ENCODE measurements at places on chromosomes 11 and 22. TPM values are rescaled to one million over a fixed set of nuclear protein-coding genes. Genes with fewer than 3 reads are reported as not detected.

Gene DTX4
- total RNA-seq = 22.7 TPM

Gene CLTCL1
- 1.5 TPM for total RNA-seq

Gene PKP3
- 24.1 TPM for total RNA-seq

Gene EPS8L2
- 10.7 TPM for total RNA-seq

Gene KCNK4
- not detected for total RNA-seq

Gene TREH
- not detected for total RNA-seq

Gene CYTH4
- not detected for total RNA-seq

Gene PHETA2
- total RNA-seq = 0.16 TPM

Gene CHRDL2
- not detected for total RNA-seq

Gene NDUFV1
- total RNA-seq = 274 TPM

Gene RFPL3
- not detected for total RNA-seq

Gene GRAMD4
- total RNA-seq = 10.8 TPM

Gene ELF5
- not detected for total RNA-seq

Gene MED15
- 17.2 TPM for total RNA-seq

Gene ASRGL1
- 5.1 TPM for total RNA-seq

Gene EFCAB6
- total RNA-seq = 0.37 TPM

Gene UPK2
- total RNA-seq = not detected

Gene KCTD14
- 12.8 TPM for total RNA-seq

Gene ADAMTS8
- 2.6 TPM for total RNA-seq

Gene CCDC87
- total RNA-seq = not detected

Gene OR52K2
- total RNA-seq = not detected

Gene RAC2
- not detected for total RNA-seq

Gene SIPA1
- total RNA-seq = 28.2 TPM

Gene ESAM
- total RNA-seq = not detected

Gene APBB1
- 7.2 TPM for total RNA-seq

All from MG63 (cell line).